ENCODE measurements at places on chromosomes 11 and 22. TPM values are rescaled to one million over a fixed set of nuclear protein-coding genes. Genes with fewer than 3 reads are reported as not detected.
A peak's percentile ranks its signal among the peaks of the same experiment; 100 is the strongest.

DNA sequence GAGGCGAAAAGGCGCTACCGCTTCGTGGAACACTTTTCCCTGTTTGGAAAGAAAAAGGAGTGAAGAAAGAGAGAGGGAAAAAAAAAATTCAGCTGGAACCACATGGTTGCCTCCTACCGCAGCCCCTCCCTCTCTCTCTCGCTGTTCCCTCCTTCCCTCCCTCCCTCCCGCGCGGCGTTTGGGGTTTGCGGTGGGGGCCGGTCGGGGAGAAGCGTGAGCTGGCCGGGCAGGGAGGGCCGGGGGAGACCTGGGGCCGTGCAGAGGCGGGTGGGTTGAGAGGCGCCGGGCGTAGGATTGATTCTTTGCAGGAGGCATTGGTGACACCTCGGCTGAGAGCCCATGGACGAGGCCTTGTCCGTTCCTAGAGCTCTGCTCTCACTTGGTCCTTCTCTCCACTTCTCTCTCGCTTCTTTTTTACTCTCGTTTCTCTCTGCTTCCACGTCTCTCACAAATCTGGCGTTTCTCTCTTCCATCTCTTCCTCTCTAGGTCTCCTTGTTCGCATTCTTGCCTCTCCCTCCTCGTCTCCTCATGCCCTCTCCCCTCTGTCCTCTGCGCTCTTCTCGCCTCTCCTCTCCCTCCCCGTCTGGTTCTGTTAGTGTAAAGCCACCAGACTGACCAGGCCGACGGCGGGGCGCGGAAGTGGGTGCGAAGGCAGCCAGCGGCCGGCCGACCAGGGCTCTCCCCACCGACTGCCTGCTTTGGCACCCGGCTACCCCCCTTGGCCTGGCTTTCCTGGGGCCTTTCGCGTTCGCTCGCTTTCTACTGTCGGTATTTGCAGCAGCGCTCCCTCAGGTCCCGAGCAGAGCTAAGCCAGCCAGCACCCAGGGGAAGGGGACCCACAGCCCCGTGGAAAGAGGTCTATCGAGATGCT, at the start of gene CLMP:
CLMP (minus strand) TSS at position 61 of the 872 bp plus-strand sequence. CDS start 308 bp downstream, outside the sequence.
- peak; percentile 87 for DNase-seq

GRCh38 chr11:11946180-11946579, 62.2 kb downstream of the DKK3 start:
- DNase-seq: no peak

- DNase-seq: no peak
Measured at GRCh38 chr11:61773809-61774208, 18.6 kb downstream of the TMEM258 start.

DNA sequence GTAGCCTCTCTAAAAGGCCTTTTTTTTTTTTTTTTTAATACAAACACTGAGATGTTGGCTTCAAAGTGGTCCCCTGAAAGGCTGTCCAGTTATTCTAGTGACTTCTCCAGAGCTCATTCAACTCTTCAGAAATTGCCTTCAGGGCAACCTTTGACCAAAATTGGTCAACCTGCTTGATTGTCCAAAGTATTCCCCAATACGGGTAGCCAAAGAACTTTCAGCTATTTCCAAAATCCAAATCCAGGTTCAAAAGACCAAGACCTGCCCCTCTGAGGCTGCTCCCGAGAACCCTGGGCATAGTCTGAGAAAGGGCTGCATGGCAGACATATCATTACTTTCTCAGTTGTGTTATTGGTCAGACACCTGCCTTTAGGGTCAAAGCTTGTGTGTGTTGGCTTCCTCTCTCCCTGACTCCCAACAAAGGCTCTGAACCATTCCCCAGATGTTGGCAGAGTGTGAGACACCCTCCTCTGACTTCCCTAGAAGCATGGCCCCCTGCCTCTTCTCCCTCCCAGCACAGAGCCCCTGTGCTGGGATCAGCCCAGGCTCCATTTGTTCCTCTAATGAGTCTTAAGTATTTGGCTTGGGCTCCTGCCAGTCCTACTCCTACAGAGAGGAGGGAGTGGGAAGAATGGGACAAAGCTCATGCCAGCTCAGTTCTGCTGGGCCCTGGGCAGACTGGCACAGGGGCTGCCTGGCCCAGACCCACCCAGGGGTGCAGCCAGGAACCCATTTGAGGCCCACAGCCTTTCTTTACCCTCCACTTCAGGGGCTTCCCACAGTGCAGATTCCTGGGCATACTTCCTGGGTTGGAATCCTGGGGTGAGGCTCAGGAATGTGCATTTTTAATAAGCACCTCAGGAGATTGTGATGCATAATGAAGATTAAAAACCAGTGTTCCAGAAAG, 30.3 kb downstream of the TNKS1BP1 start:
- DNase-seq: no peak

The POU2F3 gene
- not detected for total RNA-seq

Data from ascending aorta (tissue), 2 donors.